Gastroesophageal sphincter (tissue), 4 donors: ENCODE measurements at places on chromosomes 3 and 15. TPM values are rescaled to one million over a fixed set of nuclear protein-coding genes. Genes with fewer than 3 reads are reported as not detected.

RAB6B gene
- total RNA-seq = 5.8 TPM

FGF12 gene
- total RNA-seq = 15.4 TPM

CELF6 gene
- 3.7 TPM for total RNA-seq

MOBP gene
- 0.47 TPM for total RNA-seq

BTLA gene
- total RNA-seq = not detected

- no peaks in the 10 kb centered on the region for H3K36me3 ChIP-seq
- no peak overlapping the region for H3K27ac ChIP-seq
- no peaks in the 10 kb centered on the region for H3K27me3 ChIP-seq
- no peaks in the 10 kb centered on the region for H3K4me1 ChIP-seq
These were observed 30.5 kb downstream of the OXSM start for GRCh38 chr3:25820366-25820765.

- no peaks in the 10 kb centered on the region for H3K4me1 ChIP-seq
- H3K36me3 ChIP-seq = peaks cover 66% of the 10 kb centered on the region
- H3K27ac ChIP-seq = no peak overlapping the region
- H3K4me3 ChIP-seq = no peak overlapping the region
- ATAC-seq = no peak
These were observed 113.1 kb upstream of the ABHD17C start for GRCh38 chr15:80581976-80582375.

GRCh38 chr15:37100966-37101215 is 542 bp upstream of the MEIS2 start:
- peak overlapping the region; percentile 95 for H3K27ac ChIP-seq
- H3K36me3 ChIP-seq = no peaks in the 10 kb centered on the region
- H3K4me1 ChIP-seq = no peaks in the 10 kb centered on the region

DNA sequence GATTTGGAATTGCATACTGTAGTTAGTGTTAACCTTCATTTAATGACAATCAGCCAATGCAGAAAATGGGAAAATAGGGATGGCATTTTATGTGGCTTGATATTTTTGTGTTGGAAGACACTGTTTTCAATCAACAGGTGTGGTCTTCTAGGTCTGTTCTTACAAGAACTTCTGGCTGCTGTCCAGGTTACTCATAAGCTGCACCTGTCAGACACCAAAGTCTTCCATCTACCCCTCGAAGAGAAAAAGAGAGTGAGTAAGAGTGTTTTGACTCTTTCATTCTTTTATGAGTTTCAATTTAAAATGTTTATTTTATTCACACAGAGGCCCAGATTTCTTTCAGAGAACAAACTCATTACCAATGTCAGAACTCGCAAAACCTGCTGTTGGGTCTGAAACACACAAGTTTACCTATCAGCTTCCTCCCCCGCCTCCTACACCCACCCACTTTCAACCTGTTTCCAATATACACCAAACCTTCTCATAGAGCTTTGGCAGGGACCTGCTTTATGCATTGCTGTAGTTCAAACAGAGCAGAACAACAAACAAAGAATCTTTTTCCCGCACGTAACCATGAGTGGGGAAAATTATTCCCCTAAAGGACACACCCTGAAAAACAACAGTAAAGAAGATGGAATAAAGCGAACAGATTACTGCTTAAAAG is 767.7 kb upstream of the ALCAM start:
- no peak overlapping the region for H3K4me3 ChIP-seq
- no peaks in the 10 kb centered on the region for H3K27me3 ChIP-seq
- H3K4me1 ChIP-seq = no peaks in the 10 kb centered on the region
- H3K36me3 ChIP-seq = no peaks in the 10 kb centered on the region
- ATAC-seq = no peak

- no peak overlapping the region for H3K27ac ChIP-seq
- no peak overlapping the region for H3K4me3 ChIP-seq
- no peak for ATAC-seq
- no peaks in the 10 kb centered on the region for H3K4me1 ChIP-seq
These were observed 239.1 kb downstream of the LRRN1 start for GRCh38 chr3:4038351-4038750.

DNA sequence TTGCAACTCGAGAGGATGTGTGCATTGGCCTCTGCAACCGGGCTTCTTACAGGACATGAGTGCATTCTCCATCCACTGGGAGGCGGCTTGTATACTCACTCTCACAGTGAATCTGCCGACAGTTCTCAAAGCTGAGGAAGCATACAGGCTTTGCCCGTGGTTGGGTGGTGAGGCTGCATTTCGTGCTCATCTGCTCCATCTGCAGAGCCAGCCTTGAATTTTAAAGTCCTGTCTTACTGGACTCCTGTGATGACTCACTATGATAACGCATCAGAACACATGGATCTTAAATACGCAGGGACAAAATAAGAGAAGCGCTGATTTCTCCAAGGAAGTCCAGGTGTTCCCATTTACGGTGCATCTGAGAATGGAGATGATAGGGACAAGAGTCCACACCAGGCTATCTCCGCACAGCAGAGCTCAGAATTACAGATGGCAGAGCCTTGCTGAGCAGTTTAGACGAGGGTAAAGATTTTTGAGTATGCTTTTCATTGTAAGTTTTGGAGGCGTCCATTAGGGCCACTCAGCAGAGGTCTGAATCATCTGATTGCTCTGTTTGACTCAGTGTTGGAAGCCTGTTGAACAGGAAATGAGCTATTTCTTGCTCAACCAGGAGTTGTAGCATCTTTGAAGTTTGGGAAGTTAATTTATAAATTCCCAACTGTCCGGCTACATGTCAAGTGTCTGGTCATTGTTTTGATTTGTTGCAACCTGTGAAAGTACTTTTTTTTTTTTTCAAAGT is 87.1 kb downstream of the GABRG3 start:
- H3K36me3 ChIP-seq = no peaks in the 10 kb centered on the region
- ATAC-seq = no peak
- peaks cover 4% of the 10 kb centered on the region for H3K27me3 ChIP-seq
- H3K4me1 ChIP-seq = no peaks in the 10 kb centered on the region

GRCh38 chr15:89615135-89615534 is 39.9 kb downstream of the TICRR start:
- no peaks in the 10 kb centered on the region for H3K4me1 ChIP-seq
- no peaks in the 10 kb centered on the region for H3K36me3 ChIP-seq
- ATAC-seq = no peak
- H3K4me3 ChIP-seq = no peak overlapping the region
